ENCODE measurements at places on chromosomes 5 and 9.

GRCh38 chr9:19171271-19171670, 44.0 kb upstream of the PLIN2 start:
- DNase-seq, result no peak

DNA sequence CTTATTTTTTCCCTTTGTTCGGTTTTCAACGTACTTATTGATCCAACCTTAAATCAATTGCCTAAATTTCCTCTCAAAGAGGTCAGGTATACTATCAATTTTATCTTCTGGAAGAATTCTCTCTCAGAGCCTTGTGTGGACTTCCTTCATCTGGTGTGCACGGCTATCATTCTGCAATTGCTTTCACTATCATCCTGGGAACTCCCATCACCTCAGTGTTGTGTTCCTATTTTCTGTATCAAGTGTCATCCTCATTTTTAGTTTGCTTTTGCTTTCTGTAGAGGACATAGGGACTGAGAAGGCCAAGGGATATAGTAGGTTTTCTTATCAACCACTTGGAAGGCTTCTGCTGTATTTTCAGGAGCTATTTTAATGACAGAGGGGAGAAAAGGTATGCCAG, 11.3 kb downstream of the STOM start:
- DNase-seq, result no peak

DNA sequence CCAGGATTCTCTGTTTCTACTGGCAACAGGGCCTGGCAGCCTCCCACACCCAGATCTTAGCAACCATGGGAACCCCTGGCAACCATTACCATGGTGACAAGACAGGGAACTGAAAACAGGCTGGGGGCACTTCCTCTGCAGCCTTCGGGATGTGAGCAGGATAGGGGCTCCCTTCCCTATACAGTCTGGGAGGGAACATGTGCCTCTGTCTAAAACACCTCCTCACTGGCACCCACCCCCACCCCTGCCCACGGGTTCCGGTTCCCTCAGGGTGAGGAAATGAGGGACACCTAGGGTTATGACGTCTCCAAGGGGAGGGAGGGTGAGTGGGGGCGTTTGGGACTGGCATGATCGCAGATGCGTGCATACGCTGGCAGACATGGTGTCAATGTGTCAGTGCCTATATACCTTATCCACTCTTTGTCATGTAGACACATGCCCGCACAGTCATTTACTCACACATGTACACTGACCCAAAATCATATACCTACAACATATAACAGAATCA, 3.0 kb upstream of the DNAJB5 start:
- peak; percentile 18 for DNase-seq

DNA sequence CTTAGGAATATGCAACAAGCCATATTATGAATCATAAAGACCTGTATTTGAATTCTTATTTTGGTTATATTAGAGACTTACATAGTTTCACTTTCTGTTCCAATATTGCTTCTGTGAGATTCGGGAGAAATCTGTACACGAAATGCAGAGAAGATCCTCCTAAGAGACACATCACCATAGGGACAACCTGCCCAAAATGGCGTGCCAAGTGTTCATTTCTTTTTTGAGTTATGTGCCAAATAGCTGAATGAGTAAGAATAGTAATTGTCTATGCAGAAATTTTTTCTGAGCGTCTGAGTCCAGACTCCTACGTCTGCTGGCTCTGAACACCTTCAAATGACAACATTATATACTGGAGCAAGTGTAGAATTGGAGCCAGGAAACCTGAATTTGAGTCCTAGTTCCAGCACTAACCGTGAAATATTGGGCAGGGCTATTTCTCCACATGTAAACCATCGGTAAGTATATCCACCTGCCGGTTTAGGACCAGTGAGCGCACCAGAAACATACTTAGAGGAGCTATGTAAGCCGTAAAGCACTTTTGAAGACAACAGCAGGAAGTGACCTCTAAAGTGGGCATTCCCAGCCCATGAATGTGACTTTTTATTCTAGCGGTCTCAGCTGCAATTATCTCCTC, 163.9 kb upstream of the DMRT1 start:
- peak; percentile 46 for DNase-seq

DNA sequence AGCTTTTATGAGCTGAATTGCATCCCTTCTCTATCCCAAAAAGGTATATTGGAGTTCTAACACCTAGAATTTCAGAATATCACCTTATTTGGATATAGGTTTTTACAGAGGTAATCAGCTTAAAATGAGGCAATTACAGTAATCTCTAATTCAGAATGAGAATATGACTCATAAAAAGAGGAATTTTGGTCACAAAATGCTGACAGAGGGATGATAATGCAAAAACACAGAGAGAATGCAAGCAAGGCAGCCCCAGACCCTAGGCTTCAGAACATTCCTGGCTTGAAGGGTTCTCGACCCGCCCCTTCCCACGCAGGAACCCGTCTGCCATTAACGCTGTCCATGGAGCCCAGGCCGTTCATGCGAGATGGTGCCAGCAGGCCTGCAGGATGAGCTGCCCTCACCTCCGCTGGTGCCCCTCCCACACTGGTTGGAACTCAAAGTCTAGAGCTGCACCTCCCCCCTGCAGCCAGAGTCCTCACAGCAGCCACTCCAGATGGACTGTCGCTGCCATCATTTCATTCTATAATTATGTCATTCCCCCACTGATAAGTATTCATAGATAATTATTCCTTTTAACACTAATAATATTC, 1173.4 kb upstream of the ACO1 start:
- no peak for DNase-seq

GRCh38 chr5:2867373-2867933, 116.0 kb upstream of the IRX2 start:
- no peak for DNase-seq

GRCh38 chr5:85951707-85952210, 666.0 kb upstream of the COX7C start:
- DNase-seq, result no peak

DNA sequence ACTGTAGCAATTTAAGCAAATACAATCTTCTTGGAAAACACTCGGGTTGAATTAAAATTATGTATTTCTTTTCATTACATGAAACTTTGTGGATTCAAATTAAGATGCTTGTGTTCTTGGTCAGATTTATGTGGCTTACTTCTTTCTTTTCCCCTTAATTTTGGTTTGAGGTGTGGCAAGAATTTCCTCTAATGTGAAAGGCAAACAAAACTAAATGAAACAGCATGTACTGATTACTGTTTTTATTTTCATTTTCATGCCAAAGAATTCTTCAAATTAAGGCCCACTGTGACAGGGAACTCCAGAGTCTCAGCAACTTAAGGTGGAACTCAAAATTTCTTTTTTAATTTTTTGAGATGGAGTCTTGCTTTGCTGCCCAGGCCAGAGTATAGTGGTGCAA, at the start of gene OMD:
TSS of gene OMD (minus strand) at position 132 of the 400 bp plus-strand sequence. CDS start 6,913 bp downstream, outside the sequence.
- peak; percentile 50 for DNase-seq

Measured in astrocyte of the spinal cord (primary cell).